ENCODE measurements at places on chromosomes 12 and 14.
A peak's percentile ranks its signal among the peaks of the same experiment; 100 is the strongest.

- DNase-seq, result no peak
Measured at GRCh38 chr14:54651649-54652048, 84.7 kb downstream of the SAMD4A start.

DNA sequence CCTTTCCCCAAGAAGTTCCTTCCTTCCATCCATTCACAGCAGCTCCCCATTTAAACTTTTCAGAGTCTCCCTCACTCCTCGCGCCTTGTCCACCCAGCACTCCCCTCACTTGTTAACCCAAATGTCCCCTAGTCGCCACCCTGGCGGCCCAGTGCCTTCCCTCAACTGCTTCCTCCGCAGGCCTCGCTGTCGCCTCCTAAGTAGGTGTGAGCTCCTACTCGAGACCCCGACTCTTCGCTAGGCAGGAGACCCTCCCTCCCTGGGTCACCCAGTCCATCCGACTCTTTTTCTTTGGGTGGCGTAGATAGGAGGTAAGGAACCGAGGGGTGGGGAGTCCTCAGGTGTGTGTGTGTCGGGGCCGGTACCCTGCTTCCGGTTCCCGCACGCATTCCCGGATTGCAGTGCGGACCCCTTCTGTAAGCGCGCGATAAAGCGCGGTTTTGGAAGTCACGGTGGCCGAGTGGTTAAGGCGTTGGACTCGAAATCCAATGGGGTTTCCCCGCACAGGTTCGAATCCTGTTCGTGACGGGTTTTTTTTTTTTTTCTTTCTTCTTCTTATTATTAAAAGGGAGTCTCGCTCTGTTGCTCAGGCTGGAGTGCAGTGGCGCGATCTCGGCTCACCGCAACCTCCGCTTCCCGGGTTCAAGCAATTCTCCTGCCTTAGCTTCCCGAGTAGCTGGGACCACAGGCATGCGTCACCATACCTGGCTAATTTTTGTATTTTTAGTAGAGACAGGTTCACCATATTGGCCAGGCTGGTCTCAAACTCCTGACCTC, 823 bp upstream of the SMARCC2 start:
- DNase-seq, result peak; percentile 89

DNA sequence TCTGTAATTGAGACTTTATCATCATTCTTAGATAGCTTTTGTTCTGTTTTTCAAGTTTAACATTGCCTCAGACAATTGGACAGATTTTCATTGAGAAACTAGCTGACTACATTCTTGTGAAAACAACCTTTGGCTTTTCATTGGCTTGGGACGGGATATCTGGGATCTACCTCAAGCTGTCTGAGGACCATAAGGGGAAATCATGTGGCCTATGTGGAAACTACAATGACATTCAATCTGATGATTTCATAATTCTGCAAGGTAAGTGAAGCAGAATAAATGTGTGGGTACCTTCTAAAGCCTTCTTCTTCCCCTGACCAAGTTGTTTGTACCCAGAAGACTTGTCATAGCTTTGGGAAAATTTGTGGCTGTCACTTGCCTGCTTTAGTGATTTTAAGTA, 133.5 kb downstream of the OTOGL start:
- no peak for DNase-seq

GRCh38 chr12:128861226-128862016, 8.1 kb downstream of the GLT1D1 start:
- DNase-seq, result no peak

- DNase-seq, result no peak
Measured at GRCh38 chr14:78767436-78767835, 597.3 kb downstream of the NRXN3 start.

DNA sequence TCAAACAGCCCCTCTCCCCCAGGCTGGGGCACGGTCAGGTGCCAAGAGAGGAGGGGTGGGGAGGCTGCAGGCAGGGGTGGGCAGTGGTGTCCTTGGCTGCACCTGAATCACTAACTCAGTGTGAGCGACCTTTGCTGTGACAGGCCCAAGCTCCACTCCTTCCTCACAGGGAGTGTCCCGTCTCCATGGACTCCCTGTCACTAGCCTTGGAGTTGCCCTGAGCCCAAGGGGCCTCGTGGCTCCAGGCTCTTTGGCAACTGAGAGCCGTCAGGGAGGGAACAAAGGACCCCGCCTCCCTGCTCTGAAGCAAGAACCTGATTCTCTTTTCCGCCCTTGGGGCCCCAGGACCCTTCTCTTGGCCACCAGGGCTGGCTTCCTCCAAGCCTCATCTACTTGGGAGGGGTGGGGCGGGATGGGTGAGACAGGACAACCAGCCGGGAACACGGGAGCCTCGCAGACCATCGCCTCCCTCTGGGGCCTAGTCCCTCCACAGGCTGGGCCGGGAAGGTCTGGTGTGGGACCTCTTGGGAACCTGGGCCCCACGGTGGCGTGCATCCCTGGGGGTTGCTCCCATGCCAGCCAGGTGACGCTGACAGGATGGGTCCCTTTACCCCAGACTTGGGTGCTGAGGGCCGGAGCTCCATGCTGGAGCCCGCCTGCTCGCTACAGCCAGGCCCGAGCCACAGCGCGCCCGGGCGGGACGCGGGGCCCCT, 935 bp upstream of the ADSS1 start:
- DNase-seq, result no peak

DNA sequence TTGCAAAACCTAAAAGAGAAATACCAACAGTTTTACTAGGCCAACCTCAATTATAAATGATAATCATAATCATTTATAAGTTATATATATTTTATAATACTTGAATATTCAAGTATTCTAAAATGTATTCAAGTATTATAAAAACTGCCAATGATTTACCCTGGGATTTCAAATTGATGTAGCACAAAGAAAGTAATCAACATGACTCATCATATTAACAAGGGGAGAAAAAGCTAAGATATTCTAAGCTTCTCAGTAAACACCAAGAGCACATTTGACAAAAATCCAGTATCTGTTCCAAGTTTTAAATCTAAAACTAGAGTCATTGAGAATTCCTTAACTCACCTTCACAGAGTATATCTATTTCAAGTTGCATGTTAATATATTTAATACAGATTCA, 56.1 kb downstream of the CAPZA3 start:
- DNase-seq, result no peak

- DNase-seq, result no peak
Measured at GRCh38 chr14:77579065-77579464, 37.4 kb downstream of the SPTLC2 start.

GRCh38 chr12:25806271-25806670, 152.2 kb upstream of the RASSF8 start:
- no peak for DNase-seq

DNA sequence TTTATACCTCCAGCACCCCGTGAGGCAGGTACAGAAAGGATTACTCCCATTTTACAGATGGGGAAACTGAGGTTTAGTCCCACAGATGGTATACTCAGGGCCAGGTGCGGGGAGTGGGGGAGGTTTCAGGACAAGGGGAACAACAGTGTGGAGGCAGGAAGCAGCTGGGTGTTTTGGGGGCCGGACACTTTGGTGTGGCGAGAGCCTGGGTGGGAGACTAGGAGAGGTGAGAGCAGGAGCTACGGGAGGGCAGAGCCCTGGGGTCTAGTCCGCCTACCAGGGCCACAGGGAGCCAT, 61.7 kb downstream of the DIO3 start:
- DNase-seq, result no peak

GRCh38 chr12:45279931-45280830, 64.3 kb downstream of the ANO6 start:
- DNase-seq, result no peak

DNA sequence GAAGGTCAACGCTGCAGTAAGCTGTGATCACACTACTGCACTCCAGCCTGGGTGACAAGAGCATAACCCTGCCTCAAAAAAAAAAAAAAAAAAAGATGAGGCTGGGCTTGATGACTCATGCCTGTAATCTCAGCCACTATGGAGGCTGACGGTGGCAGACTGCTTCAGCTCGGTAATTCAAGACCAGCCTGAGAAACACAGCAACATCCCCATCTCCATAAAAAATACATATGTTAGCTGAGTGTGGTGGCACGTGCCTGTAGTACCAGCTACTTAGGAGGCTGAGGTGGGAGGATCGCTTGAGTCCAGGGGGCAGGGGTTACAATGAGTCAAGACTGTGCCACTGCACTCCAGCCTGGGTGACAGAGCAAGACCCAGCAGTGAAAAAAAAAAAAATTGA, 50.4 kb downstream of the GXYLT1 start:
- no peak for DNase-seq

DNA sequence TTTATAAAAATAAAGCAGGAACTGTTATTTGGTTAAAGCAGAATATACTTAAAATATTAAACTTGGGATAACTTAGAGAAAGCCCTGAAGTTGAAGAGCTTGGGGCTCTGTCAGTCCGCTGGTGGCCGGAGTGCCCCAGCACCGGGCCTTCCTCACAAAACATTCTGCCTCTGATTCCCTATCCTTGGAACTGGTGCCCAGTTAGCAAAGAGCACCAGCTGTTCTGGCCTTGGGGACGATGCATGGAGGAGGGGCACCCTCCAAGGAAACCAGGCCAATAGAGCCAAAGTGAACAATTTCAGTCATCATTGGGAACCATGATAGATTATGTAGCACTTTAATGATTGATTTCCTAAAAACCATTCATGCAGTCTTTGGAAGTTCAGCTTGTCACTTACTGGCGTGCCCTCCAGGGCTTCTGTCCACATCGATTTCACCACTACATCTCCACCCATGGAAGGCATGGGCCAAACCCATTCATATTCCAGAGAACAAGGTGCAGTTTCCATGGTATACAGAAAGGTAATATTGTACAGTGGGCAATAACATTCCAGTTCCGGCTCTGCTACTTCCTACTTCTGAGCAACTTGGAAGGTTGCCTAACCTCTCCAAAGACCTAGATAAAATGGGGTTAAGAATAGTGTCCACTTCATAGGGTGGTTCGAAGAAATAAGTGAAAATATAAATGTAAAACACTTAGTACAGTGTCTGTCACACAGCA, 145.9 kb downstream of the ETV6 start:
- no peak for DNase-seq

GRCh38 chr12:77118696-77119095, 53.3 kb upstream of the E2F7 start:
- no peak for DNase-seq

- no peak for DNase-seq
Measured at GRCh38 chr14:78764240-78764639, 594.1 kb downstream of the NRXN3 start.

DNA sequence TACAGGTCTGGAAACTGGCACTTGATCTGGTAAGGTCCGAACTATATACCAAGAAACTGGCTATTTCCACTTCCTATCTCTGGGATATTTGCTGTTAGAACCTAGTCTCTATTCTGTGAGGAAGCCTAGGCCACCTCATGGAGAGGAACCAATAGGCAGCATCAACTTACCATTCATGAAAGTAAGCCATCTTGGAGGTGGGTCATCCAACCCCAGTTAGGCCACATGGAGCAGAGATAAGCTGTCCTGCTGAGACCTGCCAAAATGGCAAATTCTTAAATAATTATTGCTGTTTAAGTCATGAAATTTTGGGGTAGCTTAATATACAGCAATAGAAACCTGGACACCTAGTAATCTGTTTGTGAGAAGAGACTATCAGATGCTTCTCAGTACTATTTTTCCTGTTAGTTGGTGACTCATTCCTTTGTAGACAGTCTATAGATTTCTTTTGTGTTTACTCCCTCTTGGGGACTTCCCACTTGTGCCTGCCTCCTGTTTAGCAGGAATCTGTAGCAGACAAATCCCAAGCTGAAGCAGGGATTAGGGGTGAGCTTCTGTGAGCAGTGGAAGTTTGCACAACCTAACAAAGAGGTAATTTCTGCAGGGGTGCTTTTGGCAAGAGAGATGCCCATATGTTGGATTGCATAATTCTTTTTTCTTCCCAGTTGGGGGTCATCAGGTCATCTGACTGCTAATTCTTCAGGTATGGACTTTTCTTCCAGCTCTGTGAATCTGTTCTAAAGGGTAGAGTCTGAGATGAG, 136.8 kb downstream of the IGF1 start:
- no peak for DNase-seq

DNA sequence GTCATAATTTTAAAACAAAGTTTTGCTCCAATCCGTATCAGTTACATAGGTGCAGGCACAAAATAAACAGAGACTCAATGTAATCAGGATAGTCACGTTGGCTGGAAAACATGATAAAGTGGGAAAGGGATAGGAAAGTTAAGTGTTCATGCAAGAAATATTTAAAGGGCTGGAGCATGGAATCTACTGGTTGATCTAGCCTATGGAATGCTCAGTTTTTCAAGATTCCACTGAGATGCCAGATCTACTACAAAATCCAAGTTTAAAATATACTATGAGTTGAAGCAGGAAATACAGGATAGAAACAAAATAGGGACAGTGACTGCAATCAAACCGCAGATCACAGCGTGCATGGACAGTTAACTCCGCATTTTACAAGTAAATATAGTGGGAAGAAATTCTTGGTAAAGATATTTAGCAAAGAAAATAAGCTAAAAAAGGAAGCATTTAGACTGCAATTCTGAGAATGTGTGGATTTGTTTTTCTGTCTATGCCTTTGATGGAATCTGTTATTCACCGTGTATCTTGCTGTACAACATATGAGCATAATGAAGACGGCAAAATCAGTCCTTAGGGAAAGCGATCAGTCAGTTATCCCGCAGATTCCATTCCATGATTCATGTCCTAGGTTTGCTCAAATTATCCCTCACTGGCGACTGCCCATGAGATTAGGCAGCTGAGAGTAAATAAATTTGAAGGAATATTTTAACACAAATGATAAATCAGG, 1044.3 kb downstream of the FLRT2 start:
- no peak for DNase-seq

DNA sequence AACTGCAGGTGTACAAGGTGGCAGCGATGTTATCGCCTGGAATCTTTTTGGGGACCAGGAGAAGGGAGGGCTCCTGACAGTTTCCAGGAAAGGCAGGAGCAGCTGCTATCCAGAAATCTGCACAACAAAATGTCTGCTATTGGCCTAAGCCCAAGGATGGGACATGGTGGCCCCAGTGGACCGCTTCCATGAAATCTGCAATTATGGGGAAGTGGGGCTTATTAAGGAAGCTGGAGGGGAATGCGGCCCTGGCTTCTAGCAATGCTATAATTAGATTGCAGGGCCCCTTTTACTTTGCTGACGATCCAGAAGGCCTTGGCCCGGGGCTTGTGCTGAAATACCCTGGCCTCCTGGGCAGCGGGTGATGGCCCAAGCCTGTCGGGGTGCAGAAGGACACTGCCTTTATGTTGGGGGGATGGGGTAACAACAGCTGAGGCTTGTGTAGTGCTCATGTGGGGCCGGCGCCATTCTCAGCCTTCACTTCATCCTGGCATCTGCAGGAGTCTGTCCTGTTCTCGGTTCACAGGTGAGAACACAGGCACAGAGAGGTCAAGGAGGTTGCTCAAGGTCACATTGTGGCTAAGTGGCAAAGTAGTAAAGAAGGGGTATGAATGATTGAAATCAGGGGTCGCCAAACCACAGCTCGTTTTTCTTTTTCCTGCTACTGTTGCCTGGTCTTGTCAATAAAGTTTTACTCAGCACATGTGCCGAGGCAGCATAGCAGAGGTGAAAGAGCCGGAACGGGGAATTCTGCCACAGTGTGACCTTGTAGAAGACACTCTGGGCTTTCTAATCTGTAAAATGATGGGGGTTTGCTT, 153.5 kb downstream of the RBM19 start:
- DNase-seq, result no peak
